ENCODE measurements at places on chromosomes 12 and 14. TPM values are rescaled to one million over a fixed set of nuclear protein-coding genes. Genes with fewer than 3 reads are reported as not detected.

GRCh38 chr14:50344876-50345563 is 32.9 kb downstream of the DMAC2L start:
- no peak for DNase-seq

Gene DNAH10
- under 0.01 TPM for total RNA-seq

GRCh38 chr12:121366063-121366459 is 13.8 kb upstream of the ANAPC5 start:
- DNase-seq = no peak

Gene TRIAP1
- total RNA-seq = 52.0 TPM

- no peak for DNase-seq
Observed at GRCh38 chr14:72613975-72614319, 280.0 kb downstream of the DPF3 start.

Gene EML1
- total RNA-seq = 71.6 TPM

All from pulmonary artery endothelial cell (primary cell).